ENCODE measurements at places on chromosomes 12 and 14.

DNA sequence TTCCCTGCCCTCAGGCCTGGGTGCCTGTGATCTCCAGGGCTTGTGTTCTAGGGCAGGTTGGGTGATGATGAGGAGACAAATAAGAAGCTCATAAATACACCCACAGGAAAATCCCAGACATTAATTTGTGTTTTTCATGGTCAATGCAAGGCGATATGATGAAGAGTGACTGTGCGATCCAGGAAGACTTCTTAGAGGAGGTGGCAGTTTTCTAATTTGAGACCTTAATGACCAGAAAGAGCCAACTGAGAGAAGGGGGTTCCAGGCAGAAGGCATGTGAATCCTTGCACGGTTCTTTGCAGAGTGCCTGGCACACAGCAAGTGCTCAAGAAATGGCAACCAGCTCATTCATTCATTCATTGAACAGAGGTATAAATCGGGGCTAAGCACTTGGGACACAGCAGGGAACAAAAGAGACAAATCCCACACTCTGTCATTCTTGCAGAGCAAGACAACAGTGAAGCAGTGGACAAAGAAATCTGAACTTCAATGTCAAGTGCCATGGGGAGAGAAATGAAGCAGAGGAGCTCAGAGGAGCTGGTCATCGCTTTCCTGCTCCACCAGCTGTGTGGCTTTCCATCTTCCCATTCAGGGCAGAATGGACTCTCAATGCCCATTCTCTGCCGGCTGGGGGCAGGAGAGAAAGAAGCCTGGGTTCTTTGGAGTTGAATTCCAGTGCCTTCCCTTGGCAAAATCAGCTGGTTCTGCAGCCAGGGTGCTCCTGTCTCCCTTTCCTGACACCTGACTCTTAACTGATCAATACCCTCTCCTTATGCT is 128.3 kb downstream of the AACS start:
- DNase-seq = no peak
- peaks cover 69% of the 10 kb centered on the region for H3K27me3 ChIP-seq
- peaks cover 9% of the 10 kb centered on the region for H3K4me1 ChIP-seq
- no peaks in the 10 kb centered on the region for H3K36me3 ChIP-seq
- no peak overlapping the region for H3K27ac ChIP-seq

DNA sequence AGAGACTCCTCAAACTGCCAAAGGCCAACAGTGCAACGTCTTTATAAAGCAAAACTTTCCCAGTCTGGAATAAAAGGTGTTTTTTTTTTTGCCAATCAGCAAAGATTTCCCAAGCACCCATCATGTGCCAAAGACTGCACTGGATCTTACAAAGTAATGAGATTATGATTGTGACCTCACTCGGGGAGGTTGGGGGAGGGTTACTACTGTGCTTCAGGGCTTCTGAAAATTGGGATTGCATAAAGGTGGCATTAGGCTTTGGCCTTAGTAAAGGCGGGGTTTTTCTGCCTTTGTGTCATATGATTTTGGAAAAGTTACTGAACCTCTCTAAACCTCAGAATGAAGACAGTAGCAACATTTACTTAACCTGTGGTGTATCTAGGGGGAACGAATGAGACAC is 233.8 kb downstream of the DACT1 start:
- H3K27me3 ChIP-seq = no peaks in the 10 kb centered on the region
- H3K4me1 ChIP-seq = no peaks in the 10 kb centered on the region
- H3K27ac ChIP-seq = no peak overlapping the region
- no peaks in the 10 kb centered on the region for H3K36me3 ChIP-seq
- no peak for DNase-seq

- no peak overlapping the region for H3K4me3 ChIP-seq
- H3K27ac ChIP-seq = no peak overlapping the region
These were observed 9.9 kb downstream of the ISCU start for GRCh38 chr12:108572166-108572790.

GRCh38 chr12:75583355-75583754 is 71.9 kb upstream of the KRR1 start:
- H3K4me3 ChIP-seq = no peak overlapping the region
- no peaks in the 10 kb centered on the region for H3K27me3 ChIP-seq
- H3K4me1 ChIP-seq = no peaks in the 10 kb centered on the region

DNA sequence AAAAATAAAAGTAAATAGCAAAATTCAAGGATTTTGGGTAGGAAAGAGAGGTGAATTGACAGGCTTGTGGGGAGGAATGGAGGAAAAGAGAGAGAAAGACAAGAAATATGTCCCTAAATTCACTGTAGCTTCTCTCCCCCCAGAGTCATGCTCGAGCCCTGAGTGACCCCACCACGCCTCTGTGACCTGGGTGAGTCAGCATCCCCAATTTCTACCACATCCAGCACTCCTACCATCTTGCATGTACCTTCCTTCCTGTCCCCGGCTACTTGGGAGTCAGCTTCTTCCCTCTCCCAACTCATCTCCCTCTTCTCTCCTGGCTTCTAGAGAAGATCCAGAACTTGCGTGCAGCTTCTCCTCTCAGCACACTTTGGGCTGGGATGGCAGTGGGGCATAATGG is 9.8 kb downstream of the ZNF219 start:
- no peak overlapping the region for H3K4me3 ChIP-seq
- peaks cover 67% of the 10 kb centered on the region for H3K36me3 ChIP-seq
- H3K27me3 ChIP-seq = no peaks in the 10 kb centered on the region
- no peak for DNase-seq

DNA sequence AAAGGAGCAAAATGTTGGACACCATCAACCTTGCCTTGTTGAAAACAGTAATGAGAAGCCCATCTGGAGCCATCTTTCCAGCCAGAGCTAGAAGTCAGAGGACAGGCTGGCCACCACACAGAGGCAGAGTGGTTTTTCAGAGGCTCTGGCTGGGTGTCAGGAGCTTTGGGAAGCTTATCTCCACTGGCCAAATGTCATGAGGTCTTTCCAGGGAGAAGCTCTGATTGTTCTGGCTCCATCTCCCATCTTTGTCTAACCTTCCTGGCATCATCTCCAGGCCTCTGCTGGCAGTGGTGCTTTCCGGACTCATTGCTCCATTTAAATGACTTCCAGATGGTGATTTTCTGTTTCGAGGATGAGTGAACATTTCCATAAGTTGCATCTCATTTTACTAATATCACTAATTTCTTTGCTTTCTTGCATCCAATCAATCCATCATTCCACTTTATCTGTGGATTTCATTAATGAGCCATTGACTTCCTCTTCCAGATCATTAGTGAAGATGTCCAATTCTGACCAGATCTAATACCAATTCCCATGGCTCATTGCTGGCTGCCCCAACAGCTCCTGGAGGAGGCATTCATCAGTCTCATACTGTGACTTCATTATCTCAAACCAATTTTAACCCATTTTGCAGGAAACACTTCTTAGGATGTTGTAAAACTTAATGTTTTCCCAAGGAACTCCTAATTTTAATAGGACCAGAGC is 35.3 kb upstream of the TMTC1 start:
- H3K27me3 ChIP-seq = no peaks in the 10 kb centered on the region
- H3K4me3 ChIP-seq = no peak overlapping the region
- no peak for DNase-seq
- no peak overlapping the region for H3K27ac ChIP-seq

DNA sequence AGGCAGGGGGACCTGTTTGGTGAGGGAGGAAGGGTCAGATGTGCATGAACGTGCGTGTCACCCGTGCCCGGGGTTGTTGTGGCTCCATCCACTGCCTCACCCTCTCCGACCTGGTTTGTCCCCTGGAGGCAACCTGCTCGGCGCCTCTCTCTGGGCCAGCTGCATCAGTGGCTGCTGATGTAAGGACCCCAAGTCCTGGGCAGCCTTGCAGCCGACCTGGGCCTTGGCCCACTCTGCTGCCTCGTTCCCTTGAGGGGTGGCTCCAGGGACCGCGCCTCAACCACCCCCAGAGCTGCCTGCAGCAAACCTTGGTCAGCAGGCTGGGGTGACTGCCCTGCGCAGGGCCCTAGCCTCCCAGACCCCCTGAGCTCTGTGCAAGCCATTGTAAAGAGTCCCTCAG is 351.7 kb downstream of the TMEM121 start:
- DNase-seq = peak; percentile 46
- peaks cover 15% of the 10 kb centered on the region for H3K27me3 ChIP-seq
- no peaks in the 10 kb centered on the region for H3K36me3 ChIP-seq
- no peak overlapping the region for H3K27ac ChIP-seq
- H3K4me3 ChIP-seq = no peak overlapping the region

GRCh38 chr14:24411443-24412389 is 12.9 kb downstream of the NYNRIN start:
- no peaks in the 10 kb centered on the region for H3K27me3 ChIP-seq
- DNase-seq = no peak
- peaks cover 4% of the 10 kb centered on the region for H3K4me1 ChIP-seq
- H3K36me3 ChIP-seq = peaks cover 69% of the 10 kb centered on the region

DNA sequence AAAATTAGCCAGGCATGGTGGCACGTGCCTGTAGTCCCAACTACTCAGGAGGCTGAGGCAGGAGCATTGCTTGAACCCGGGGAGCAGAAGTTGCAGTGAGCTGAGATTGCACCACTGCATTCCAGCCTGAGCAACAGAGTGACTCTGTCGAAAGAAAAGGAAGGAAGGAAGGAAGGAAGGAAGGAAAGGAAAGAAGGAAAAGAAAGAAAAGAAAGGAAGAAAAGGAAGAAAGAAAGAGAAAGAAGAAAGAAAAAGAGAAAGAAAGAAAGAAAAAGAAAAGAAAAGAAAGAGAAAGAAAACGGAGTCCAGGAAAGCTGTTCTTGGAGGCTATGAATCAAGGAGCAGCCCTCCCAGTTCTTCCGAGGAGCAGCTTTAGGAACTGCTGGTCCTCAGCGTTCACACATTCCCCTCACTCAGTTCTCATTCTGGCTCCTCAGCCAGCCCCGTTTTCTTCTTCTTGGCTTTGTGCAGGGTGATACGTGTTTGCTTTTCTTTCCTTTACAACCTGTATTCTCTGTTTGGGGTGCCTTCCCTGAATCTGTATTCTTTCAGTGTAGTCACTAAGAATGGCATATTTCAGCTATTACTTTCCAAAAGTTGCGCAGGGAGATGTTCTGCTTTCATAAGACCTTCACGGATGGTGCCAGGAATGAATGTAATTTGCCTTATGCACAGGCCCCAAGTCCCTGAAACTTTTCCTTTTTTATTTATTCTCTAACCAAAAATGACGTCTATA is 12.2 kb downstream of the FBXL14 start:
- peaks cover 7% of the 10 kb centered on the region for H3K4me1 ChIP-seq
- H3K4me3 ChIP-seq = no peak overlapping the region
- no peaks in the 10 kb centered on the region for H3K36me3 ChIP-seq
- no peak for DNase-seq
- no peak overlapping the region for H3K27ac ChIP-seq

DNA sequence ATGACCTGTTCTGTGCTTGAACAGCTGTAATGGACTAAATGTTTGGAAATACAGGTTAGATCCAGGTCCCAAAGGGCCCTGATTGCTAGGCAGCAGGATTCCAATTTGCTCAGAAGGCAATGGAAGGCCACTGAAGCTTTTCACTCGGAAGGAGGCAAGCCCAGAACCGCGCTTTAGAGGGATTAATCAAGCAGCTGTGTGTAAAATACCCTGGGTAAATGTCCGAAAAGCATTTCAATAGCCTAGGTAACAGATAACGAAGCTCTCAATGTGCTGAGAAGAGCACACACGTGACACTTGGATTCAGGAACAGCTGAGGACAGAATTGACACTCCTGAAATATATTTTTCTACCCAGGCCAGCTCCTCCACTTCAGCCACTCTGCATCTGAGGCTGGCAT is 436.1 kb downstream of the TMEM132D start:
- H3K36me3 ChIP-seq = no peaks in the 10 kb centered on the region
- no peaks in the 10 kb centered on the region for H3K27me3 ChIP-seq
- H3K27ac ChIP-seq = no peak overlapping the region
- DNase-seq = no peak
- no peak overlapping the region for H3K4me3 ChIP-seq
